ENCODE measurements at places on chromosomes 16 and 17.
A peak's percentile ranks its signal among the peaks of the same experiment; 100 is the strongest.

DNA sequence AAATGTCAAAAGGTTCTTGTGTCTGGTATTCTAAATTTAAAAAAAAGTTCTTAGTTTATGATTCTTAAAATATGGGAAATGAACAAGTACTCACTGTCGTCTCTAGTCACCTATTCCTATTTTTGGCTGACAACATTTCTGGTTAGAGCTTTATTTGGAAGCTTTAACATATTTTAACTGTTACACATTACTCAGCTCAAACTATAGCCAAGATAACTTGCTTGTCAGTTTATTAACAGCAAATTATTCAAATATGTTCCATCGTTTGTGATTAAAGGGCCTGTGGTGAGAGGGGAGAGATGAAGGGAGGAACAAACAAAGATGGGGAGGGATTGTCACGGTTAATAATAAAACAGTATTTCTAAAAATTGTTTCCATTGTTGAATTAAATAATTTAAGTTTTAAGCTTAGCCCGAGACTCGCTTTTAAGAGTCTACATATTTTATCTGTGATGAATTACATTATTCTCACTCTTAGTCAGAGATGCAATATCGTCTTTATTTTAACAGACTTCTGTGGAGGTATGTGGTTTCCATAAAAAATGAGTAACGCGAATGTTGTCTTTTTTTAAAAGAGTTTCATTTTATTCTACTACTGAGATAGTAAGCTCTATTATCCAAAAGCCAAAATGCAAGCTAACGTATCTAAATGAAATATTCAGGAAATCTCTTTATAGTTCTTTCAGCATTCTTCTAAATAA lies 321.9 kb upstream of the PMFBP1 start:
- DNase-seq = no peak

- DNase-seq = peak; percentile 10
These were observed 601 bp upstream of the RFWD3 start for GRCh38 chr16:74667255-74667700.

- peak; percentile 75 for DNase-seq
These were observed 5.2 kb upstream of the NUBP1 start for GRCh38 chr16:10738231-10739077.

- DNase-seq = no peak
These were observed 4.3 kb downstream of the CBLN1 start for GRCh38 chr16:49277386-49277742.

DNA sequence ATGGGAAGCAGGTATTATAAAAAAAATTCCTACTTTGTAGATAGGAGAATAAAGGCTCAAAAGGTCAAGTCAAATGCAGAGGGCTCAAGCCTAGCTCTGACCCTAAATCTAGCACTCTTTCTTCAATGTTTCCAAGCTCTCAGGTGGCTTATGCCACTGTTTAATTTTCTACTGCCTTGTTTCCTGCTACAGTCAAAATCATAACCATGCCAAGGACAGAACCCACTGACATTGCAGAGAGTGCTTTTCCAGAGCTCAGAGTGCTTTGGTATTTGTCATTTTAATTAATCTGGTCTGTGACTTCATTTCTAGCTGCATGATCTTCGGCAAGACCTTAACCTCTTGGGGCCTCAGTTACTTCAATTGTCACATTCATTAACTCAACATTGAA lies 344.7 kb downstream of the CA10 start:
- DNase-seq = no peak

GRCh38 chr16:12959072-12959471 lies 57.7 kb downstream of the SHISA9 start:
- DNase-seq = no peak

- DNase-seq = peak; percentile 40
These were observed 80.9 kb downstream of the ARHGAP23 start for GRCh38 chr17:38508954-38509771.

DNA sequence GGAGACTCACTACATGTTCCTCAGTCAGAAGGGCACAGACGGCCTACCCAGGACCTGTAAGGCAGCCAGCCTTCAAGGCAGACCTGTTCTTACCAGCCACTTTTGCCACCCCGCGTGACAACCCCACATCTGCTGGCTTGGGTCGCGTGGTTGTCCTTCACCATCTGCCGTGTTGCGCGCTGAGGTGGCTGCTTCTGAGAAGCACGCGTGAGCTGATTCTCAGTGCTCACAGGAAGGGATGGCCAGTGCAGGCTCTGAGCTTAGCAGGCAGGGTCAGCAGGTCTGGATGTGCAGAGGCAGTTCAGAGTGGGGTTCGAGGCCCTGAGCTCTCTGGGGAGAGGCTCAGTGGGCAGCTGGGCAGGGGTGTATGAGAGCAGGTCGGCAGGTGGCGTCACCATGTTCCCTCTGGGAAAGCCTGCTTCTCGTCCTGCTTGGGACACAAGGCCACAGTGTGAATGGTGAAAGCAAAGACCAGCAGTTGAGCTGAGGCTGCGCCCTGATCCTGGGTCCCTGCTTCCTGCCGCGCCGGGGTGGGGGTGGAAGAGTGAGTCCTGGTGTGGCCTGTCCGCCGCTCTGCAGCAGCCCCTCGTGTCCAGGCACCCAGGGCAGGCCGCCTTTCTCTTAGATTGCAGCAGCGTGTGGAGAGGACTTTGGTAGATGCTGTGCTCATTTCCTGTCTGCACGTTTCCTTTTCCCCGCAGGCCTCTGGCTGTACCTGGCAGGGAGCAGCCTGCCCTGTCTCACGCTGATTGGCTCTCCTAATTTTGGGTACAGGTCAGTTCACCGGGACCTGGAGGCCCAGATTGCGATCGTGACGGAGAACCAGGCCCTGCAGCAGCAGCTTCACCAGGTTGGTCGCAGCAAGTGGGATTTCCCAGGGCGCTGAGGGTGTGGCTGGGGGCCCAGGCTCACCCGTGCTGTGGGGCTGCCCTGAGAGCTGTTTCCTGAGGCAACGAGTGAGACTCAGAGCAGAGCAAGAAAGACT lies 36.0 kb downstream of the PGS1 start:
- no peak for DNase-seq

- no peak for DNase-seq
These were observed 30.7 kb upstream of the SLC5A11 start for GRCh38 chr16:24815021-24815420.

DNA sequence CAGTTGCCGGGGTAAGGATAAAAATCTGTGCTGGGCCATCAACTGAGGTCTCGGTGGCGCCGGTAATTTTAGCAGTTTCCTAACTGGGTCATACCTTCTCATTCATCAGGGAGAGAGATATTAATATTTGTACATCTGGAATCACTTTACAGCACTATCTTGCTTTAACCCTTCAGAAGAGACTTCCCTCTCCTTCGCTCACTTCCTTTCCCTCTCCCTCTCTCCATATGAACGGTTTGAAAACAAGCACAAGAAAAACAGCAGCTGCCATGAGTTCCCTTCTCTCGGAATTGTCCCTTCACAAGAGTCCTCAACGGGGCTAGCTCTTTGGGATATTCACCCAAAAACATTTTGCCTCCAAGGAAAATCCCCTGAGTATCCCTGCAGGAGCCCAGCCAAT lies 144.3 kb upstream of the NOG start:
- no peak for DNase-seq

GRCh38 chr16:35391328-35391727 lies 1931.9 kb downstream of the TP53TG3F start:
- DNase-seq = peak; percentile 5

GRCh38 chr17:37406635-37407461 lies at the start of the genes ACACA and TADA2A:
Gene ACACA, minus strand, starts transcription at chr17:37406836. Its CDS starts 537 bp downstream, at chr17:37406299.
Gene TADA2A, plus strand, starts transcription at chr17:37406886. Its CDS starts 4,480 bp downstream, at chr17:37411366.
- DNase-seq = peak; percentile 9

GRCh38 chr16:86515777-86516622 lies 5.7 kb downstream of the FOXF1 start:
- DNase-seq = no peak

- no peak for DNase-seq
These were observed 60.8 kb upstream of the TANC2 start for GRCh38 chr17:62905233-62905632.

GRCh38 chr17:17253406-17253805 lies 16.4 kb upstream of the FLCN start:
- DNase-seq = no peak

DNA sequence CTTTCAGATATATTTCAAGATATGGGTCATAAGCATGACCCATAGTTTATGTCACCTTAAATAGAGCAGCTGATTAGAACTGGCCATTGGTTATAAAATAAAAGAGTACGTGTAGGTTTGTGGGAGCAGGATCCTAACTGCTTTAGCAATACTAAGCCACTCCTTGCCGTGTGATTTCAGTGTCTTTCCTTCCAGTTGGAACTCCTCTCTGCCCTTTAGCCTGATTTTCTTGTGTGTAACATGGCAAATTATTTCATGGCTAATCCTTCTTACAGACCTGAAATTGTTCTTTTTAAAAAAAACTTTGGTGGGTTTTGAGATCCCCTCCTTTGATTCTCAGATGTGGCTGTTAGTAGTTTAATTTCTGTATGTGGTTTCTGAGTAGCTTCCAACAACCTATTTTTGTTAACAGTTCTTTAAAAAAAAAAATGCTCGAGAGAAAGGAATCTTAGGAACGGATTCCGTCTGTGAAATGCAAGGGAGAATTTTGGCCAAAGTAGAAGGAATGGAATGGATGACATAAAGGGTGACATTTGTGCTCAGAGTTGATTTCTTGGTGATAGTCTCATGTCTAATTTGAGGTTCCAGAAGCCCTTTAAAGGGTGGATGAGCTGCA lies 39.9 kb downstream of the DHRS7B start:
- DNase-seq = no peak

DNA sequence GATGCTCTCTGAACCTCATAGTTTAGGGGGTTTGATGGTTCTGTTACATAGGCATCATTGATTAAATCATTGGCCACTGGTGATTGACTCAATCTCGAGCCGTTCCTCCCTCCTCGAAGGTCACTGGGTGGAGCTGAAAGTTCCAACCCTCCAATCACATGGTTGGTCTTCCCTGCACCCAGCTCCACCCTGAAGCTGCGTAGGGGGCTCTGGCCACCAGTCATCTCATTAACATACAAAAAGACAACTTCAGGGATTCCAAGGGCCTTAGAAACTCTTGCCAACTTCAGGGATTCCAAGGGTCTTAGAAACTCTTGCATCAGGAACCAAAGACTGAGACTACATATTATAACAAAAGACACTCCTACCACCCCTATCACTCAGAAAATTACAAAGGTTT lies 306.5 kb upstream of the TNRC6C start:
- no peak for DNase-seq

- no peak for DNase-seq
These were observed 36.9 kb upstream of the CPHXL start for GRCh38 chr16:75763204-75763603.

DNA sequence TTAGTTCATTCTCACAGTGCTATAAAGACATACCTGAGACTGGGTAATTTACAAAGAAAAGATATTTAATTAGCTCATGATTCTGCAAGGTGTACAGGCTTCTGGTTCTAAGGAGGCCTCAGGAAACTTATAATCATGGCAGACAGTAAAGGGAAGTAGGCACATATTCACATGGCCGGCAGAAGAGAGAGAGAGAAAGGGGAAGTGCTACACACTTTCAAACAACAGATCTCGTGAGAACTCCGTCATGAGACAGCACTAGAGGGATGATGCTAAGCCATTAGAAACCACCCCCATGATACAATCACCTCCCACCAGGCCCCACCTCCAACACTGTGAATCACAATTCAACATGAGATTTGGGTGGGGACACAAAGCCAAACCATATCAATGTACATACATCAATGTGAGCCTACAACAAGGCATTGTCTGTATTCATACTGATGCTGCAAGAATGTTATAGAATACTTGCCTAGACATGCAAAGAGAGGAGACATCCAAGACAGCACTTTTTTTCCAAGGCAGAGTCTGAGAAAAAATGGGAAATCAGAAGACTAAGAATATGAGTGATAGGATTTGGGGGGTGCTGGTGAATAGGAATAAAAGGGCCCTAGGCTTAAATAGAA lies 114.8 kb upstream of the XYLT1 start:
- no peak for DNase-seq

DNA sequence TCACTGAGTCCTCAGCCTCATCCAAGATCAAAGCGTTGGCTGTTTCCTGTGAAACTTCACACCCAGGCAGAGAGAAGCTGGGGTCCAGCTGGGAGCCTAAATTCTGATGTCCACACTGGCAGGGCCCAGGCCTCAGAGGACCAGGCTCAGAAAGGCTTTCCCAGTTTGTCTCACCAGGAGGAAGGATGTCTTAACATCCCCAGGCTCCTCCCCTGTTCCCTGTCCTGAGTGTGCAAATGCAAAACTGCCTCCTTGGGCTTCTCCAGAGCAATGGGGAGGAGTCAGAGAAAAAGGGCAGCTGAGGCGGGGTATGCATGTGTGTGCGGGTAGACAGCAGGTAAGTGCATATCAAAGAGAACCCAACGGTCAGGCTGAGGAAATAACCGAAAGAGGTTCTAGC lies 45.7 kb downstream of the CUEDC1 start:
- no peak for DNase-seq

DNA sequence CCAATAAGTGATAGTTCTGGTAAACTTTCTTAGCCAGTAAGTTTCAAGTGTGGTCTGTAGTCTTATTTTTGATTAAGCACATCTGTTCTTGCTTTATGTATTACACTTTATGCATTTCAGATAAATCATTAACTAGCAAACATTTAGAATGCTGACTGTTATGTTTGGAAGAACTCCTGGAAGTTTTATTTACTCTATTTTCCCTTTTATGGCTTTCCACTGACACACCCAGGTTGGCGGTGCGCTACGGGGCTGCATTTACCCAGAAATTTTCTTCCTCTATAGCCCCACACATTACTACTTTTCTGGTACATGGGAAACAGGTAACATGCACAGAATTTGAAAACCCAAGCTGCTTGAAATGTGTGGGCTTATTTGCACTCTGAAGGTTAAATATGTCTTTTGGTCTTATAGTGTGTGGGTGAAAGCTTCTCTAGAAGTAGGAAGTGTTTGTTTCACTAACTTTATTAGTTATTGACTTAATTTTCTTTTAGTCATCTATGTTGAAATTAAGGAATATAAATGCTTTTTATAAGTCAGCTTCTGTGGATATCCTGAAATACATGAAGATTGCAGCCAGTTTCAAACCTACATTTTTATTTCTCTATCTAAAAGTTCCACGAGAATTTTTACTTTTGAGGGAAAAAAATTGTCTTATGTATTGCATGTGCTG lies 203.7 kb downstream of the PHKB start:
- no peak for DNase-seq

GRCh38 chr17:68850749-68851510 lies 104.3 kb downstream of the ABCA8 start:
- no peak for DNase-seq

- no peak for DNase-seq
These were observed 31.1 kb downstream of the KLHDC4 start for GRCh38 chr16:87734644-87735043.

GRCh38 chr17:8420041-8420934 lies 15.4 kb upstream of the NDEL1 start:
- no peak for DNase-seq

DNA sequence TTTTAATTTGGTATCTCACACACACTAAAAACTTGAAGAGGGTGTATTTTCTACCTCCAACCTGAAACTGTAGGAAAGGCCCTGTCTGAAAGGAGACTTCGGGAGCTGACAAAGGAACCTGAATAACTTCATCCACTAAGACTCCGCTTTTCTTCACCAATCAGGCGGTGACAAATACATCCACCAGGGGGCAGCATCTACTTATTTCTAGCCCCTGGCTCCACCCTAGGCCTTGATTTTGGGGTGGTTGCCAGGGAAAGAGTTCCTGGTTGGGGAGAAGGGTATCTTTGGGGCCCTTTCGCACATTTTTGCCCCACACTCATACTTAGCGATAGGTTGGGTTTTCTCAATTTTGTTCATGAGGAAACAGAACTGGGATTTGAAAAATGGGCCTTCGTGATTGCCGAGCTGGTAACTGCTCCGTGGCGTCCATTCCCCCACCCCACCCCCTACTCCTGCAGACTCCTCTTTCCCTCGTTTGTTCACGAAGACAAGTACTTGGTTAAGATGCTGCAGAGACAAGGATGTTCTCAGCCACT lies 4.8 kb upstream of the ARL4D start:
- peak; percentile 81 for DNase-seq

- DNase-seq = no peak
These were observed 101.8 kb upstream of the CCL1 start for GRCh38 chr17:34464812-34465211.

- DNase-seq = no peak
These were observed 91.9 kb downstream of the CRISPLD2 start for GRCh38 chr16:84911486-84912216.

All from amygdala (tissue), 56 donors.